Stimulated activated memory B cell treated with anti-CD40 and anti-IgM and Interleukin-4, amounts not matched to agents 10 μg/mL and 1 μg/mL and 100 μg/mL, for 72 hours (primary cell): ENCODE measurements at places on chromosomes 13 and 19.

- ATAC-seq: no peak
These were observed 241.9 kb upstream of the NBEA start for GRCh38 chr13:34700155-34700554.

DNA sequence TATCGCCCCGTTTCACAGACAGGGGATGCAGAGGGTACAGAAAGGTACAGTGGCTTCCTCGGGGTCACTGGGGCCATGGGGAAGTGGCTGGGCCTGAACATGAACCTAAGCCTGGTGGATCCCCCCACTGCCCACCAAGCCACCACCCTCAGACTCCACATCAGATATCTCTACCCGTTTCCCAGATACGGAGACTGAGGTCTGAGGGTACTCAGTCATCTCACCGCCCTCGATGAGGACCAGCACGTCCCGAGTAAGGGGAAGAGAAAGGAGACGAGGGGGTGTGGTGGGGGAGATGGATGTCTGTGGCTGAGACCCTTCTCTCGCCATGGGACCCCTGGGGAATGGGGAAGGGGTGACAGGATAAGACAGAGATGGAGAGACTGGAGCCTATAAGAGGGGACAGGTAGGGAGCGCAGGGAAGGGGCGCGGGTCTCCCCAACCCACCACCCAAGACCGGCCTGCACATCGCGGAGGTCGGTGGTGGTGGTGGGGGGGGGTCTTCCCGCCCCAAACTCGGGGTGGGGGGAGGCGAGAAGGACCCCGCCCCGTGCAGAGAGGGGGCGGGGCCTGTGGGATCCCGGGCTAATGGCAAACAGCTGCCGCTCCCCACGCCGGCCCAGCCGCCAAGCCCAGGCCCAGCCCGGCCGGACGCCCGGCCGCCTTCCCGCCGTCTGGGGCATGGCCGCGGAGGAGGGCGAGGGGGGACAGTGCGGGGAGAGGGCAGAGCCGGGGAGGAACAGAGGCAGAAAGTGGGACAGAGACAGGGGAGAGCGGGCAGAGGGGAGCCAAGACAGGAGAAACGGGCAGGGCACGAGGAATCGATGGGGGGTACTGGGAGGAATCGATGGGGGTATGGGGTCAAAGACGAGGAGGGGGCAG lies 698 bp downstream of the KANK2 start:
- ATAC-seq: peak; percentile 2

GRCh38 chr13:48493851-48494250 lies 39.0 kb downstream of the RCBTB2 start:
- no peak for ATAC-seq

- no peak for ATAC-seq
These were observed 49.9 kb downstream of the ZNF787 start for GRCh38 chr19:56071151-56071550.
